ENCODE measurements at places on chromosomes 5 and 9.

DNA sequence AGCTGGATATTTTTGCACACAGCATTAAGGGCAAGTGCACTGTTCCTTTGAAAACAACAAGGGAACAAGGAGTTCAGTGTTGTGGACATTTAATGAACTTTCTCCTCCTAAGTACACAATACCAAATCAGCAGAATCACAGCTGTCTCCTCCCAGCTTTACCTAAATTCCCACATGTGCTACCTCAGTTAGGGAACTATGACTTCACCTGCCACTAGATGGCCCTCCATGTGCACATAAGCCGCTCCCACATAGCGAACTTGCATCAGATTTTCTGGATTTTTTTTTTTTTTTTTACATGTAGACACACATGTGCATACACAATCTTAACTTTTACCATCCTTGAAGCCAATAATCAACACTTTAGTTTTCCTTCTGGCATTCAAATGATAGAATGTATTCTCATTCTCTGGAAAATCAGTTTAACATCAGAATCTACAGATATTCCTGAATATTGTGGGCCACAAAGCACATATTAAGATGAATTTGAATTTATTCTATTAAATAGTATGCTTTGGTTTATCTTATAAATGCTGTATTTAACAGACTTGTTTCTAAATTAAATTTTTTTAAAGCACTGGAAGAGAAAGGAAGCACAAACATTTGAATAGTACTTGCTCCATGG, 123.6 kb downstream of the PALM2AKAP2 start:
- DNase-seq: peak; percentile 84

- DNase-seq: no peak
Observed at GRCh38 chr9:125931211-125931610, 184.0 kb downstream of the PBX3 start.

- DNase-seq: peak; percentile 89
Observed at GRCh38 chr9:21576331-21577189, 94.4 kb upstream of the IFNE start.

DNA sequence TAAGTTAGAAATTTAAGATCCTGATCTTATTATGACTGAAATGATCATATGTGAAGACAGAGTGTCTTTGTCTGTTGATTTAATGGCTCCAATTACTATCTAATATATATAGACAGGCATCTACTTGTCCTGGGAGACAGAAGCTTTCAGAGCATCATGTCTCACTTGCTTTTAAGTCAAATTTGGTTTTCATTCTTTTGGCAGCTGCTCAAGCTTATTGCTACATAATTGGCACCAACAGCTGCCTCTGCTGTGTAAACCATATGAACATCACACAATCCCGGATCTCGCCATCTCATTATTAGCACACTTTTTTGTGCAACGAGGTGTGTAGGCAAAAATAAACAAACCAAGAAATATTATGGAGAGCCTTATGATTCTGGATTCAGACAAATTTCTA, 1717.9 kb downstream of the EFNA5 start:
- DNase-seq: peak; percentile 51

DNA sequence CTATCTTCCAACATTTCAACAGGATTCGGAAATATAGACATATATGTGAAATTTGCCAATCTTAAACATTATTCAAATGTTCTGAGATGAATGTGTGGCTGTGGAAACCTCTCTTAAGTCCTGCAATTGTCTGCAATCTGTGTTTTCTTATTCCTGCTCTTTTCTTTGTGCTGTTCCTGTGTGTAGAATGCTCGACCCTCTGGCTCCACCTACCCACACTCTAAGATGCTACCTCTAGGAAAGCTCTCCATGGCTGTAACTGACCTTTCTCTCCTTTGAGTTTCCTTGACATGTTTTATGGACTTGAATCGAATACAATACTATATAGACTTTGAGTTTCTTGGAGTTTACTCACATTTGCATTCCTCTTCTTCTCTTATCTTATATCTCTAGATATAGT, 120.6 kb upstream of the ASTN2 start:
- no peak for DNase-seq

- no peak for DNase-seq
Observed at GRCh38 chr5:136228136-136228757, 35.3 kb upstream of the SMIM32 start.

DNA sequence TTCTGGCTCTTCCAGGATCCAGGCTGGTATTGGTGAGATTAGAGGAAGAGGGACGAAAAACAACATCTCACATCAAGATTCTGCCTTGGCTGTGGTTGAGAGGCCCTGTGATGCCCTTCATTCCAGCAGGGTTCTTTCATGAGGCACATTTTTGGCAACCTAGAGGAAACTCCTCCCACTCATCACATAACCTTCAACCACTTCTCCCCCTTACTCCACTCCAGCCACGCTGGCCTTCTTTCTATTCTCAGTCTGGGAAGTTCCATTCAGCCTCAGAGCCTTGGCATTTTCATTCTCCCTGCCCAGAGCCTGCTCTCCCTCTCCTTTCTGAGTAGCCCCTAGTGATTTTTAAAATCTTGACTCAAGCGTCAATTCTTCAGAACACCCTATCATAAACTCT, 337.5 kb downstream of the ZSWIM6 start:
- DNase-seq: no peak

DNA sequence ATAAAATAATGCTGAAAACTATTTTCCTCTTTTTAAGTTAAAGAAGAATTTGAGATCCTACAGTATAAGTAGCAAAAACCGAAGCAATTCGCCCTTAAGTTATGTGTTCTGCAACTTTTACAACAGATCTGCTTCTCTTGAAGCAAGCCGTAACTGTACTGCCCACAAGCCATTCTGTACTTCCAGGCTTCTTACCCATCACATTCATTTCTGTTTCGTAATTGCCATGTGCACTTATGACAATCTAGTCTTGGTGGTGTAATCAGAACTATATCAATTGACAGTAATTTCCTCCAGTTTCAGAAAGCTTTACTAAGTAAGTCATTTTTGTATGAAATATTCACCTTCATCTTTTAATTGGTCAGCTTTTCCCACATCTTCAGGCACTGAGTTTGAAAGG, 13.8 kb downstream of the SGTB start:
- peak; percentile 10 for DNase-seq

DNA sequence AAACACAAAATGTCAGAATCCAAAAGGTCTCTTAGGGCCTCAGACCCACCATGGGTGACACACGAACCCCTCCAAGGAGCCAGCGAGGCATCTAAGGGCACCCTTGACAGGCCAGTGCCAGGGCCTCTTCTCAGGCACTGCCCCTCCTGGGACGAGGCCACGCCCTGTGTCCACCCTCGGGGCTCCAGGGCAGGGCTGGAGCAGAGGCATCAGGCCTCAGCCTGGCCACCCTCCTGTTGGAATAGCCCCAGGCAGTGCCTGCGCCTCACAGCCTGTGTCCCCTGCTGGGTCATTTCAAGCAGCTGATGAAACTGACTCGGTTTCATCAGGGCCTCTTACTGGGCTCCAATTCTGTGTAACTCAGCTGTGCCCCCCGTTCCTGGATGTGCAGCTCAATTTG, 32.8 kb upstream of the SUSD3 start:
- DNase-seq: no peak

DNA sequence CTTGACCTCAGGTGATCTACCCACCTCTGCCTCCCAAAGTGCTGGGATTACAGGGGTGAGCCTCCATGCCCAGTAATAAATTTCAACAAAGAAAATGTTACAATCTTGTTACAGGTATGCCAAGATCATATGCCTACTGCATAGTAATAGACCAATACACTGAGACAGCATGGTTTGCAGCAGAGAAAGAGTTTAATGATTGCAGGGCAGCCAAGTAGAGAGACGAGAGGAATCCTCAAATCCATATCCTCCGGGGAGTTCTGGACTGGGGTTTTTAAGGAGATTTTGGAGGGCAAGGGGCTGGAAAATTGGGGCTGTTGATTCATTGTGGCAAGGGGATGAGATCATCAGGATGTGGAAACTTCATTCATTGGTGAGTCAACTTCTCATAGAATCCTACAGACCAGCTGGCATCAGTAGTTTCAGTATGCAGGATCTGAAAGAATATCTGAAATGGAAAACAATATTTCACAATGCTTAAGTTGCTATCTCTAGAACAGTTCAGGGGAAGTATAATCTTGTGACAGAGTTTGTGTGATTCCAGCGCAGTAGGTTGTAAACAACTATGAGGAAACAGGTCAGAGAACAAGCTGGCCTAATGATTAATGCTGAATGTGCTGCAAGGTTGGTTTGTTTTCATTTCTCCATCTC, 14.8 kb upstream of the TUT7 start:
- peak; percentile 99 for DNase-seq
